ENCODE measurements at places on chromosomes 3 and 15.

GRCh38 chr3:69288161-69288895 lies 97.6 kb downstream of the FRMD4B start:
- DNase-seq = peak; percentile 20

- no peak for DNase-seq
Measured at GRCh38 chr3:99578339-99578970, 59.9 kb upstream of the COL8A1 start.

DNA sequence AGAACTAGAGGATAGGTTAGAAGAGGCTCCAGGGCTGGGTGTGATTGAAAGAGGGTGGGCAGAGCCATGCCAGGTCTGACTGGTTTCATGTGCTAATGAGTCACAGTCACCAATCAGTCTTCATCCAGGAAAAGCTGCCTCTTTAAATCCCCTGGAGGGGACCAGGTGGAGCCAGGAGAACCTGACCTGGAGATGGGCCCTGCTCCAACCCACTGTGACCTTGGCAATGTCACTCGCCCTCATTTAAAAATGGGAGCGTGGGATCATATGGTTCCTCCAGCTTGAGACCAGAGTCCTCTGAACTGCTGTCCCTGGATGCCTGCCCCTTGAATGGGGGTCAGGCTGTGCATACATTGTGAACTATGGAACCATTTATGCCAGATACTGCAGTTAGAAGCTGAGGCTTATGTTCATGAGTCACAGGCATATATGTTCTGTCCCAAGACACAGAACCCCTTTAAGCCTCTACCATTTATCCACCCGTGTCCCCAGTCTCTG lies 23.0 kb downstream of the HES1 start:
- peak; percentile 71 for DNase-seq

GRCh38 chr3:20680990-20681628 lies 495.1 kb upstream of the SGO1 start:
- DNase-seq = no peak

DNA sequence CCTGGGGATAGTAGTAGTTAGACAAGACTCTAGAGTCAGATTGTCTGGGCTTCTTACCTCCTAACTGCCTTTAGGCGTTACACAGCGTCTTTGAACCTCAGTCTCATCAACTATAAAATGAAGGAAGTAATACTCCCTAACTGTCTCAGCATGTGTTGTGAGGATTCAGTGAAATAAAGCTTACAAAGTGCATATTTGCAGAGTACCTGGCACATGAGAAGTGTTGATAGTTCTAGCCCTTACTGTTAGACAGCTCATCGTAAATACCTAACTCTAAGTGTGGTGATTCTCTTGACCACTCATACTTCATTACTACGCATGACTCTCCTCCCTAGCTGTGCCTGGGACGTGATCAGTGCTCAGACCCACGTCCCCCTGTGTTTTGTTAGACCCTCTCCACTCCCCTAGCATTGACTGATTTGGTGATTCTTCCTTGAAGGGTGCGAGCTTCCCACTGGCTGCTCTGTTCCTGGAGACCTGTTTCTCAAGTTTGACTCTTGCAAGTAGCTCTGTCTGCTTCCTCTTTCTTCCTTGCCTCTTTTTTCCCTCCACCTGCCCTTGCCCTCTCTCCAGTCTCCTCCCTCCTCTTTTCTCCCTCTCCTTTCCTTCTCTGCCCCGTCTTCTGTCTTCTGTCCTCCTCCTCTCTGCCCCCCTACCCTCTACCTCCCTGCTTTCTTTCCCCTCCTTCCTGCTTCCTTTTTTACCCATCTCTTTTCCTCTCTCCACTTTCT lies 124.2 kb downstream of the SLC25A26 start:
- no peak for DNase-seq

DNA sequence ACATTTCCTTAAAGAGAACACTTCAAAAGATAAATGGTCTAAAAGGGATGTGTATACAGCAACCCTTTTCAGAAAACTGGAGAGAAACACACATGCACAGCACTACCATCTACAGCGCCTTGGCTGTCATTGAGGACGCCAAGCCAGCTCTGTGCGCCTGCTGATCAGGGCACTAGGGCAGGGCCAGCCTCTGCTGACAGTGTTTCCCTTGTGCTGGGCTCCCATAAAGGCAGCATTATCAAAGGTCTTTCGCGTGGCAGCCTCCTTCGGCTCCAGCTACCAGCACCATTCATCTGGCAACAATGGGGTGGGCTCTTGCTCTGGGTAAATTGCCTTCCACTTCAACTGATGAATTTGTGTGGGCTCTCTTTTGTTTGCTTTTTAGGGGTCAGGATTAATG lies 53.4 kb downstream of the LDHAL6B start:
- no peak for DNase-seq

DNA sequence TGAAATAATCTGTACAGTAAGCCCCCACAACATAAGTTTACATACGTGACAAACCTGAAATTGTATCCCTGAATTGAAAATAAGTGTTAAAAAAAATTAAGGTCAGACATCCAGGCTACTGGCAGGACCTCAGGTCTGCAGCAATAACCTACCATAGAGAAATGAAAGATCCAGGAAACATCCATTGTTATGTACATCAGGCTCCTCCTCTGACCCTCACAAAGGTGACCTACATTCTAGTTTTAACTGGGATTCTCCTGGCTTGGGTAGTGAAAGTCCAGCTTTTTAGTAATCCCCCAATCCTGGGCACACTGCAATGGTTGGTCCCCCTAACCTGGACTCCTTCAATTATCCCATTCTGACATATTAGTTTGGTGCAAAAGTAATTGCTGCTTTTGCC lies 749.6 kb upstream of the LMCD1 start:
- no peak for DNase-seq

DNA sequence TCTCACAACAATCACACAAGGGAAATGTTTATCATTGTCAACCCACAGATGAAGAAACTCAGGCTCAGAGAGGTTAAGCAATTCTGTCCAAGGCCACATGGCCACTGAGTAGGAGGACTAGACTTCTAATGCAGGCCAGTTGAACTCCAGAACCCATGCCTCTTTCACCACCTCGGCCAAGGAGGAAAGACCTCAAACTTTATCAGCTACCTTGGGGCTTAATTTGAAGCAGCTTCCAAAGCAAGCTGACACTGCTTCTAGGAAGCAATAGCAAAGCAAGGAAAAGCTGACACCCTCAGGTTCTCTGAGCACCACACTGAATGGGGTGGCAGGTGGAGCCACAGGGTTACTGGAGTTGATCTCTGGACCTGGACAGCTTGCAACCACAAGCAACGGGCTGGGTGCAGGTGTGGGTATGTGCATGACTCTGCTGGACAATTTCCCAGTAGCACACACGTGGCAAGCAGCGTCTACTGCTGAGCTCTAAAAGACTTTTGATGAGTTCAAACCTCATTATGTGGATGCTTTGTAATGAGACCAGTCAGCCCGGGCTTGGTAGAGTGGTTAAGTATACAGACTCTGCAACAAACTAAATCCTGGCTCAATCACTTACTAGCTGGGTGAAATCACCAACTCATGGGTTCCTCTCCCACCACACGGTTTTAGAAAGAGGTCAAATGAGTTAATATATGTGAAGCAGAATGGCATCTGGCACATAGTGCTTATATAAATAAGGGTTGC lies 23.1 kb downstream of the CCNL1 start:
- DNase-seq = peak; percentile 48

- no peak for DNase-seq
Measured at GRCh38 chr3:2153053-2153452, 54.4 kb downstream of the CNTN4 start.

- DNase-seq = no peak
Measured at GRCh38 chr3:172102883-172103310, 63.5 kb downstream of the FNDC3B start.

DNA sequence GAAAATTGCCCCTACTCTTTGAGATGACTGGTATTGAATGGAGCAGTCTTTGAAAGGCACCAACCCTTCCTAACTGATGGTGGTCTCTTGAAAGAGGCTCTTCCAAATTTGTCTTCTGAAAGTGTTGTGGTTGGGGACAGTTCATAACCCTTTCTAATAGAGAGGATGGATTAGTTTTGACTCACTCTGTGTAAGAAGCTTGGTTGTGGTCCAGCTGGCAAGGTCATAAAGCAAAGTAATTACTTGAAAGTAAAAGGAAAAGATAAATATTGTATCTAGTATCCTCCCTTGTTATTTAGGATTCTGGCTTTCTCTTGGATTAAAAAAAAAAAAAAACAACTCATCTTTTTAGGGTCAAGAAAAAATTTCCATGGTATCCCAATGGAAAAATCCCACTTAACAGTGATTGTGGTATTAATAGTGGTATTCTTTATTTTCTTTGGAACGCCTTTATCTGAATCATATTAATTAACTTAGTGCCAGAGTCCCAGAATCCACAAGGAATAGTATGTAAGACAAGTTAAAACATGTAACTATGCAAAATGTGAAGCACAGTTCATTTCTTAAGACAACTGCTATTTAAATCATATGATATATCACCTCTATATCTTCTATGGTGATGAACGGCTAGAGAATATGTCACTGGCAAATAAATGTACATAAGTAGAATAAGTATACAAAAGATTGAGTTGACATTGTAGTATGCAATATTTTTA lies 469.3 kb upstream of the CDIN1 start:
- no peak for DNase-seq

GRCh38 chr3:44511238-44511566 lies 33.7 kb upstream of the ZNF445 start:
- no peak for DNase-seq

DNA sequence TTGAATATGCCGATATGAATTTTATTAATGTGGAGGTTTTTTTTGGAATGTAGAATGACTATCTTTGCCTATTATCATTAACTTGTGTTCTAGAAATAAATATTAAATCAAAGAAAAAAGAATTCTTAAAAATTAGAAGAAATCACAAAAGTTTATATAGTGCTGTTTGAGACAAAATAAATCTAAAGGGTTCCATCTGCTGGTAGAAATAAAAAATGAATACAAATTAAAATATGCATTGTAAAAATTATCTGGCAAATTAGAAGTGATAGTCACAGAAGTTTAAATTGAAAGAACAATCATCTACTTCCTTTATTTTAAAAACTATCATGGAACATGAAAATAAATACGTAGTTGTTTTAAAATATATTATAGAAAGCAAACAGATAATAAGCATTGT lies 22.7 kb upstream of the ZBTB20 start:
- no peak for DNase-seq

GRCh38 chr3:12349895-12350811 lies 61.3 kb downstream of the PPARG start:
- peak; percentile 18 for DNase-seq

DNA sequence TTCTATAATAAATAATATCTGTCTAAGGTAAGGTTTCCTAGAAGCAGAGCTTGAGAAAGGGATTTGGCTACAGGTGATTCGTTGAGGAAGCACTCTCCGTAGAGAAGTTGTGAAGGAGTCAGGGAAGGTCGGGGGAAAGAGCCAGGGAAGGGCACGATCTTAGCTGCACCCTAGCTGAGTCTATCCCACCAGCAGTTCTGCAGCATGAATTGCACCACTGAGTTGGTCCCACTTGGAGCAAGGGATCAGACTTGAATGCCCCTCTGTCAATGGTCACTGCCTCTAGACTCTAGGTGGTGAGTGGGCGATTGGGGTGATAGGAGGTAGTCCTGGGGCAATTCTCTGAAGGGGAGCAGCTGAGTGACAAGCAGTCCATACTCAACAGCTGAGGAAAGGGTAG lies 13.5 kb downstream of the TMC3 start:
- no peak for DNase-seq

GRCh38 chr3:14857506-14857905 lies 38.7 kb downstream of the FGD5 start:
- no peak for DNase-seq

DNA sequence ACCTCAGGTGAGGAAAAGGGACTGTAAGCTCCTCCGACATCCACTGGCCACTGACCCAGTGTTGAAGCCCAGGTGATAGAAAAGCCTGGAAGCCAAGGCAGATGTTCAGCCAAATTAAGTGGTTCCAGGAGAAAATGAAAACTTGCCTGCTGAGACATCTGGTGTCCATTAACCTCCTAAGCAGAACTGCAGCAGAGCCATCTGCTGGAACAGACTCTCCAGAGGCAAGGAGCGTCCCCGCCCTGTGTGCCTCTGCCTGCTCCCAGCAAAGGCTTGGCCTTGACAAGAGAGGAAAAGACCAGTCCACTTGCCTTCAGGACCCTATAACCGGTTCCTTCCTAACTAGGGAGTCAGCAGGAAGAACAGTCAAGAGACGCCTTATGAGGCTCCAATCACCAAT lies 48.2 kb downstream of the SRGAP3 start:
- DNase-seq = no peak

GRCh38 chr3:71885006-71885405 lies 100.1 kb upstream of the PROK2 start:
- no peak for DNase-seq

GRCh38 chr3:168467115-168467714 lies 371.5 kb upstream of the GOLIM4 start:
- DNase-seq = peak; percentile 52

DNA sequence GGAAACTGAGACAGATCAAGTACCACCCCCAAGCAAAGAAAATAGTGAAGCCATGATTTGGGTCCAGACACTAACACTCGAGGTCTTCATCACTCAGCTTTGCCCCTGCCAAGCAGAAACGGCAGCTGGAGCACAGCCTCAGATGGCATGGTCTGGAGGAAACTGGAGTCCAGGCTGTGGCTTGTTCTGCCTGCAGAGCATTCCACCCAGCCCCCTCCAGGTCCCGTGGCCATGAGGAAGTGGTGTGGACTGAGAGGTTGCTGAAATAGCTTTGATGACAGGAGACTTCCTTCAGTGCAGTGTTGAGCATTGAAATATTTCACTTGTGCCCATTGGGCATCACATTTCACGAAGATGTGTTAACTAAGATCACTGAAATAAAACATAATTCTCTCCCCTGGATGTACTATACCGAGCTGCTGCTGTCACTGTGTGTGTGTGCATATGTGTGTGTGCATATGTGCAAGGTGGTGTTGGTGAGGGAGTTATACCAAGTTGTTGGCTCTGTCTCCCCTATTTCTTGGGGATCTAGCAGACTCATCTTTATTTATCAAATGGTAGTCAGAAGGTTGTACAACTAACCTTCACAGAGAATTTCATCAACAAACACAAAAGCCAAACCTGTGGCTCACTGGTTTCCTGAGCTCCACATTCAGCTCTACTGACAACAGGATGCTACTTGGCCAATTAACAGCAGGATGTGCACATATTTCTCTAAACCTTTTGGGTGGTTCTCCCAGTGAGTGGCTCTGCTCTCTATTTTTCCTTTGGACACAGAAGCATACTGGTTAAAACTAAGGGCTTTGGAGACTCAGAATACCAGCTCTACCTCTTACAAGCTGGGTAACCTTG lies 660.1 kb upstream of the CFAP20DC start:
- DNase-seq = no peak

DNA sequence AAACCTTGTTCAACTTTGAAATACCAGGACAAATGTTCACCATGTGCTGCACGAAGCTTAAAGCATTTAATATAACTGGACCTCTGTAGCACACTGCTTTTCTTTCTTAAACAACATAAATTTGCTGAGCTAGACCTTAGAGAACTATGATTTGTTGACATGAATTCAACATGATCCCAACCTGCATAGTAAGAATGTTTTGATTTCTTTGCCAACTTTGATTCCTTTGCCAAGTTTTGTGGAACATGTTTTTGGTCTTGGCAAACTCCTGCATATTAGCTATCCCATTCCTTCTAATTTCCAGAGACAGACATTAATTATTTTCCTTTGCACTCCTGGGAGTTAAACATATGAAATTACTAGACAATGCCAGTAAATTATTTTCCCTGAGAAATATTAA lies 197.2 kb upstream of the RBMS3 start:
- no peak for DNase-seq
